Uterus (tissue), 4 donors: ENCODE measurements at places on chromosomes 13 and 19. TPM values are rescaled to one million over a fixed set of nuclear protein-coding genes. Genes with fewer than 3 reads are reported as not detected.

ZBTB7A gene
- 14.0 TPM for total RNA-seq

CYP2A6 gene
- total RNA-seq, result not detected

SNRNP70 gene
- 462 TPM for total RNA-seq

CCDC70 gene
- not detected for total RNA-seq

PRSS57 gene
- total RNA-seq, result not detected

DPF1 gene
- total RNA-seq, result 4.2 TPM

FNDC3A gene
- 31.3 TPM for total RNA-seq

LDLR gene
- total RNA-seq, result 7.9 TPM

ERICH6B gene
- not detected for total RNA-seq

HIF3A gene
- 212 TPM for total RNA-seq

DNA sequence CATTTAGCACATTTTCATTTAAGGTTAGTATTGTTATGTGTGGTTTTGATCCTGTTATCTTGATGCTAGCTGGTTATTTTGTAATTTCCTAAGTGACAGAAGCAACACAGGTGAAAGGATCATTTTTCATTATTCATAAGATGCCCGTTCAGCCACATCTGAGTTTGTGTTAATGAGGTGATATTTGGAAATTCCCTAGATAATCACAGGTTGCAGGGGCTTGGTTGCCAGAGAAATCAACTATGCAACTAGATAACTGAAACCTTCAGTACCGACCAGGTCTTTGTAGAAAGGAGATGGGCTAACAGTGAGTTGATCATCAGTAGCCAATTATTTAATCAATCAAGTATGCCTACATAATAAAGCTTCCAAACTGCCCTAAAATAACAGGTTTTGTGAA, 121.3 kb upstream of the UFM1 start:
- DNase-seq, result no peak

GRCh38 chr19:29118389-29118788, 94.6 kb downstream of the UQCRFS1 start:
- no peak for DNase-seq

- DNase-seq, result peak; percentile 87
These were observed 421 bp downstream of the DGKH start for GRCh38 chr13:42048684-42049453.

GRCh38 chr13:45615501-45616101, at the start of gene ERICH6B:
Gene ERICH6B (minus strand): TSS chr13:45615739. CDS start chr13:45597005, 18,734 bp downstream.
- DNase-seq, result no peak

DNA sequence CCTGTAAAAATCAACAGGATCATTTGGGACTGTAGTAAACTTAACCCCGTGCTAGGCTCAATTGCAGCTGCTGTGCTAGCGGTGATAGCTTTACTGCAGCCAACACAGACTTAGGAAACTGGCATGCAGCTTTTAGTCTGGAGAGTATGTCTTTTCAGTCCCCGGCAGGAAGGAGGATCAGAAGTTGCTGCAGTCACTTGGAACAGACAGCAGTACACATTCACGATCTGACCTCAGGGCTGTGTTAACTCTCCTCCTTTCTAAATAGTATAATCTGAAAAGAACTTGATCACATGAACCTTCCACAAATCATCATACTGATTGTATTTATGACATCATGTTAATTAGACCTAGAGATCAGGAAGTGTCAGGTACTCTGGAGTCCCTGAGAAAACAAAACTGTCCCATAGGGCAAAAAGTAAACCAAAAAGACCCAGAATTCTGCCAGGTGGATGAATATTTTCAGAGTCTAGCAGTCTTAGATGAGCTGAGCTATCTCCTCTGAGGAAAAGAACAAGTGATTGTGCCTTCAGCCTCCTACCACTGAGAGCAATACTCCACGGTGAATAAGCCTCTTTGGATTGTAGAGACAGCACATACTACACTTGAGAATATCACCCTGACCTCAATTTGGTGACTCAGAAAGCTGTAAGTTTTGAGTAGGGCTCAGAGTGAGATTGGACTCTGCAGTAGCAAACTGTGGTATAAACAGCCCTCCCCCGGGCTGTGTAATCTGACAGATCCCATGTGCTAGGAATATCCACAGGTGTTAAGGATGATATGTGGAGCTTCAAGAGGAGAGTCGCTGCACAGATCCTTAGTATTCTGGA, 181.0 kb upstream of the GPR12 start:
- DNase-seq, result no peak

DNA sequence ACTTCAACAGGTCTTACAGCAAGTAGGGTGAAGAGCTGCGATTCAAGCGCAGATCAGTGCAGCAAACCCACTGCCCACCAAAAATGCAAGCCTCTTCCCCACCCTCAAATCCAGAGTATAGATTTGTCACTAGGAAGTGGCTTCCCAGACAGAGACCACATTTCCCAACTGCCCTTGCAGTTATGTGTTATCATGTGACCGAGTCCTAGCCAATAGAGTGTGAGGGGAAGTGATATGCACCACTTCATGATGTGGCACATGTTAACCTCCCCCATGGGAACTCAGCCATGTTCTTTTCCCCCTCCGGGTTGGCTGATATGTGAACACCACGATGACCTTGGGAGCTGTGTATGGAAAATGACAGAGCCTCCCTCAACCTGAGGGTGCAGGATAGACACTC, 50.8 kb downstream of the MBD3L2B start:
- no peak for DNase-seq

GRCh38 chr19:3535235-3535535, 3.8 kb upstream of the TEKTIP1 start:
- no peak for DNase-seq

- no peak for DNase-seq
These were observed 5.9 kb downstream of the ANO8 start for GRCh38 chr19:17328517-17329365.

- no peak for DNase-seq
These were observed 1131.7 kb downstream of the SLITRK5 start for GRCh38 chr13:88802886-88803285.

- no peak for DNase-seq
These were observed 236.0 kb downstream of the SLITRK5 start for GRCh38 chr13:87907202-87907601.

DNA sequence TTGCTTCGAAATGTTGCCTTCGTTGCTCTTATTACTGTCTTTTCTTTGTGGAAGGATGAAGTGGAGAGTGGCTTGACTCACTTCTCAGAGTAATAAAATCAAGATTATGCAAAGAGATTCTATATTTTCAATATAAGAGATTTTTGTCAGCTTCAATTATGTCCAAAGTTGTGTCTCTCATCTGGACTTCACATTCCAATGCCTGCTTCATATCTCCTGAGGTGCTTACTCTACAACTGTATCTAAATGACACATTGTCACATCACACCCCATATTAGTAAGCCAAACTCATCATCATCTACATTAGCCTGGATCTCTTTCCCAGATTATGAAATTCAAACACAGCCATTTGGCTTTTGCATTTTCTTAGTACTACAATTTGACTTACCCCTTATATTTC, 409.4 kb downstream of the DACH1 start:
- no peak for DNase-seq

DNA sequence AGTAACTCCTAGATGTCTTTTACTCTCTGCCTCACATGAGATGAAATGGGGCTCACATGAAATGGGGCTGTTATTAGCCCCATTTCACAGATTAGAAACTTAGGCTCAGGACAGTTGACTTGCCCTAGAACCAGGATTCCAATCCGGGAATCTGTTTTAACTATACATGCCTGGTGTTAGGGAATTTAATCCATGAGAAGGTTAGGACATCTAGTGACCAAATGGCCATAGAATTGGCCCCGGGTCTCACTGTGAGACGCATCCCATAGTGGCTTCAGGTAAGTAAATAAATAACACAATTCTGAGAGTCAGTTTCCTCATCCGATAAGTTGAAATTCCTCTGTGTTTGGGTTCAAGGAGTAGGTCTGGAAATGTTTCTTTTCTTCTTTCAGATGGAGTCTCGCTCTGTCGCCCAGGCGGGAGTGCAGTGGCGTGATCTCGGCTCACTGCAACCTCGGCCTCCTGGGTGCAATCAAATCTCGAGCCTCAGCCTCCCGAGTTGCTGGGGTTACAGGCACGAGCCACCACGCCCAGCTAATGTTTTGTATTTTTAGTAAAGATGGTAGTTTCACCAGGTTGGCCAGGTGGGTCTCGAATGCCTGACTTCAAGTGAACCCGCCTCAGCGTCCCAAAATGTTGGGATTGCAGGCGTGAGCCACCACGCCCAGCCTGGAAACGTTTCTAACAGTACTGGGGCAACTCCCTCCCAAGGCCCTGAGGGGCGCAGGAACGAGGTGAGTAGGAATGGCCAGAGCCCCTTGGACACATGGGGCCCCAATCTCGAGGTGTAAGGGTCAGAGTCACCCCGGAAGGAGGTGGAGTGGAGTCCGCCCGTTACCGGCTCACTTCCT, 1.2 kb upstream of the ZNF574 start:
- peak; percentile 30 for DNase-seq

- no peak for DNase-seq
These were observed 44.4 kb upstream of the USE1 start for GRCh38 chr19:17170538-17171297.

DNA sequence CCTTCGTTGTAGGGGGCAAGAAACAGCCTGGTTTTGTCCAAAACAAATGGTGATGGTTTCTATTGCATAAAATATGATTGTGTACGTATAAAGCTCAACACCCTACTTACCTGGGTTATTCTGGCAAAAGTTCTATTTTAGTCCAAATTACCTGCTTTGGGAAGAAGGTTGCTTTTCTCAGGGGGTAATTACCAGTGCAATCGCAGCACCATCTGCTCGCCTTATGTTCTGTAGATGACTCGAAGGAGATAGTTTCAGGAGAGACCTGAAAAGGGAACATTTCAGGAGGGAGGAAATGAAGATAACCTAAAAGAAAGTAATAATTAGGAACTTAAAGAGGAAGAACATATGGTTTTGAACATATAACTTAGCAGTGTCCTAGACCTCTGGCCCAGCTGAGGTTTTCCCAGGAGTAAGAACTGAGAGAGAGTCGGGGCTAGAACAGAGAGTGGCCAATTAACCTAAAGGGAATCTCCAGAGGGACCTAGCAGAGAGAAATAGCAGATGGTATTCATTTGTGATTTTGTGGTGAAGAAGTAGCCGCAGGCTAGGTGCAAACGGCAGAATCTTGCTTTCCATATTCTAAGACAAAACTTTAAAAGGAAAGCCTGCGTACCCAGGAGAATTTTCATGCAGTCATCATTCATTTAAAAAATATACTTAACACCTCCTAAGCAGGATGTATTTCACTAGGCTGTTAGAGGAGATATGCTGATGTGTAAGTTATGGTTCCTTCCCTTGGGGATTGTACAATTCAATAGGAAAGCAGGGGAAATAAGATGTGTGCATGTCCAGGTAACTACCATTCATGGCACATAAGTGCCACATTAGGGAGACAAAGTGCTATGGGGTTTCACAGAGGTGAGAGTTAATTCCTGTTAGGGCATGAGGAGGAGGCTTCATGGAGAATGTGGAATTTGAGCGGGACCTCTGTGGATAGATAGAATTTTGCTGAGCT, 113.0 kb upstream of the SLC10A2 start:
- DNase-seq, result no peak
